Astrocyte (in vitro differentiated cells and primary cell): ENCODE measurements at places on chromosomes 6 and 20. TPM values are rescaled to one million over a fixed set of nuclear protein-coding genes. Genes with fewer than 3 reads are reported as not detected.

DNA sequence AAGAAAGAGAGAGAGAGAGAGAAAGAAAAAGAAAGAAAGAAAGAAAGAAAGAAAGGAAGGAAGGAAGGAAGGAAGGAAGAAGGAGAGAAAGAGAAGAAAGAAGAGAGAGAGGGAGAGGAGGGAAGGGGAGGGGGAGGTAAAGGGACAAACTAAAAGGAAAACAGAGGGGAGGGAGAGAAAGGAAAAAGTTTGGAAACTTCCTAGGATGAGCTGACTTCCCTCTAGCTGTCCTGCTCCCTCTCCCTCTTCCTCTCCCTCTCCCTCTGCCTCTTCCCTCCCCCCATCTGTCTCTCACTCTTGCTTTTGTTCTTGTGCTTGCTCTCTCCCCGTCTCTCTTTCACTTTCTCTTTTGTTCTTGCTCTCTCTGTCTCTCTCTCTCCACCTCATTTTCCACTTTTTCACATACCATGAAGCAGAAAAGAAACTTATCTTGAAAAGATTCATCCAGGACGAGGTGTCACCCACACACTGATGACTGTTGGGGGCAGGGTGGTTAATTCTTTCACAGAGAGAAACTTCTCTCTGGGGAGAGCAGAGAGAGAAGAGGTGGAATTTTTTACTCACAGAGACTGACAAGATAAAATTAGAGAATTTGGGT lies 56.4 kb upstream of the DUSP22 start:
- H3K36me3 ChIP-seq = no peaks in the 10 kb centered on the region
- H3K4me1 ChIP-seq = no peaks in the 10 kb centered on the region
- H3K27me3 ChIP-seq = no peaks in the 10 kb centered on the region
- peak; percentile 35 for DNase-seq
- no peak overlapping the region for H3K4me3 ChIP-seq

The SLC35D3 gene
- total RNA-seq = not detected in 2 replicates

- no peaks in the 10 kb centered on the region for H3K27me3 ChIP-seq
- H3K4me1 ChIP-seq = peaks cover 3% of the 10 kb centered on the region
- DNase-seq = no peak
- no peaks in the 10 kb centered on the region for H3K36me3 ChIP-seq
- no peak overlapping the region for H3K4me3 ChIP-seq
These were observed 29.9 kb upstream of the PLCB4 start for GRCh38 chr20:9038791-9039535.

GRCh38 chr6:98215531-98215930 lies 618.8 kb upstream of the POU3F2 start:
- H3K36me3 ChIP-seq = no peaks in the 10 kb centered on the region
- H3K27ac ChIP-seq = no peak overlapping the region
- H3K4me1 ChIP-seq = no peaks in the 10 kb centered on the region
- no peaks in the 10 kb centered on the region for H3K27me3 ChIP-seq
- H3K4me3 ChIP-seq = no peak overlapping the region
- DNase-seq = no peak

GRCh38 chr6:151514000-151514730 lies 20.3 kb downstream of the CCDC170 start:
- H3K27ac ChIP-seq = no peak overlapping the region
- H3K27me3 ChIP-seq = no peaks in the 10 kb centered on the region
- H3K36me3 ChIP-seq = no peaks in the 10 kb centered on the region
- DNase-seq = no peak
- H3K4me1 ChIP-seq = no peaks in the 10 kb centered on the region

GRCh38 chr20:43452404-43453126 lies 5.1 kb upstream of the SRSF6 start:
- H3K4me3 ChIP-seq = no peak overlapping the region
- DNase-seq = no peak
- H3K4me1 ChIP-seq = peaks cover 6% of the 10 kb centered on the region
- H3K27me3 ChIP-seq = peaks cover 13% of the 10 kb centered on the region

DNA sequence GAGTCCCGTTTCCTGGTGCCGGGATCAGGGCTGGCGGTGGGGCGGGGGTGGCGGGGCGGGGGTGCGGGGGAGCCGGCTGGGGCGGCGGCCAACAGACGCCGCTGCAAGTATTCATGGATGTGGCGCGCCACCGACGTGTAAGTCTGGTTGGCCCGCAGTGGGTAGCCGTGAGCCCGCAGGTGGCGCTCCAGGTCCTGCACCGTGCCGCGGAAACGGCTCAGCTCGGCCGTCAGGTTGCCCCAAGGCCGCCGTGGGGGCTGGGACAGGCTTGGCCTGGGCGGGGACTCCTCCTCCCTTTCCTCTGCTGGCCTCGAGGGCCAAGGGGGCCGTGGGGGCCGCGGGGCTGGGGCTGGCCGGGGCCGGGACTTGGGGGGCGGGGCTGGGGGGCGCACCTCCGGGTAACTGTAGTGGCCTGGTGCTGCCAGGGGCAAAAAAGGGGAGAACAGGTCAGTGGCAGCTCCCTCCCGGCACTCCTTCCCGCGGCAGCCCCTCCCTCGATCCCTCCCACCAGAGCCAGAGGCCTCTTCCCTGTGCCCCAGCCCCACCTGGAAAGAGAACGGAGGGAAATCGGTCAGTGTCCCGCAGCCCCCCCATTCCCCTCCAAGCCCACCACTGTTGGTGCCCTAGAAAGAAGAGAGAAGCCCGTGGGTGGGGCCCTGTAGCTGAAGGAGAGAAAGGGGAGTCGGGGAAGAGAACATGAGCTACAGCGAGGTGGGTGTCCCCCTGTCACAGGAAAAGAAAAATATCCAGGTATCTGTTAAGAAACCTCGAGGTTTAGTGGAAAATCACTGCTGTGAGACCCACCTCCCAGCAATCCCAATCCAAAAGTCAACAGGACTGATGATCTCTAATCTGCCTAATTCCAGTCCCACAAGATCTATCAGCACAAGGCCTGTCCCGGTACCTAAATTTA lies 21.3 kb downstream of the TNXB start:
- peaks cover 23% of the 10 kb centered on the region for H3K4me1 ChIP-seq
- no peak for DNase-seq
- H3K36me3 ChIP-seq = no peaks in the 10 kb centered on the region
- H3K27ac ChIP-seq = no peak overlapping the region

DNA sequence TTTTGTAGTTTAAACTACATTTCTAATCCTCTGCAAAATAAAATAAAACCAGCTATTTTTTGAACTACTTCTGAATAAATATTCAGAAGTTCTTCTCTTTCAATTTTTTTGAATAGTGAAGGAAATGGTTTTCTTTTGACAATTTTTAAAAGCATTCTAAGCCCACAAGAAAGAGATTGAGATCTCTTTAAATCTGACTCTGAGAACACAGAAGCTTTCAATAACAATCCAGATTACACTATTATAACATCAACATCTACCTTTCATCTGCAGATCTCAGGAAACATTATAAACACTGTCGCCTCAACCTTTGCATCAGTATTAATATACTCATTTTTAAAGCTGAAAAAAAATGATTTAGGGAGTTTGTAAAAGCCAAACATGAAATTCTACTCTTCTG lies 247.5 kb upstream of the PREP start:
- no peak for DNase-seq
- no peak overlapping the region for H3K27ac ChIP-seq
- H3K4me1 ChIP-seq = no peaks in the 10 kb centered on the region

DNA sequence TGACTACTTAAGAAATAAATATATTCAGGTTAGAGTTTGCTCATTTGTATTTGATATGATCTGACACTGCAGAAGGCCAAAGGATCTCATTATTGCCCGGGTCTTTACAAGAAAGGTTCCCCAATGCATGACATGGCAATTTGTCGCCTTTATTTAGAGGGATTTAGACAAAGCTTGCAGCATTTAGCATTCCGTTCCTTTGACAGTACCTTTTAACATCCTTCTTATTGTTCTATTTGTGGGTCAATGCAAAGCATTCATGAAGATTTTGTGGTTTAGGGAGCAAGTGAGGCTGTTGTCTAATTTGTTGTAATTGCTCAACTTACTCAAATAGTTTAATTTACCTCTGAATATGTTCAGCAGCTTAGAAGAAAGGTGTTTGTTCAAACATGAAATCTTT lies 230.8 kb upstream of the FLRT3 start:
- DNase-seq = peak; percentile 7
- no peaks in the 10 kb centered on the region for H3K4me1 ChIP-seq
- H3K27me3 ChIP-seq = no peaks in the 10 kb centered on the region
- no peaks in the 10 kb centered on the region for H3K36me3 ChIP-seq
- H3K4me3 ChIP-seq = no peak overlapping the region

- peaks cover 6% of the 10 kb centered on the region for H3K4me1 ChIP-seq
- peaks cover 11% of the 10 kb centered on the region for H3K27me3 ChIP-seq
- no peaks in the 10 kb centered on the region for H3K36me3 ChIP-seq
These were observed 27.9 kb downstream of the SLCO4A1 start for GRCh38 chr20:62670156-62670555.

- DNase-seq = peak; percentile 6
- no peaks in the 10 kb centered on the region for H3K36me3 ChIP-seq
- H3K4me3 ChIP-seq = peak overlapping the region; percentile 40
- peaks cover 90% of the 10 kb centered on the region for H3K27me3 ChIP-seq
- H3K27ac ChIP-seq = no peak overlapping the region
- H3K4me1 ChIP-seq = peaks cover 11% of the 10 kb centered on the region
These were observed 507 bp upstream of the VGLL2 start for GRCh38 chr6:117264692-117265409.

The TFEB gene
- total RNA-seq = 3.9 and 4.7 TPM in 2 replicates

- H3K4me1 ChIP-seq = peaks cover 6% of the 10 kb centered on the region
- no peaks in the 10 kb centered on the region for H3K27me3 ChIP-seq
- no peak overlapping the region for H3K4me3 ChIP-seq
- no peak overlapping the region for H3K27ac ChIP-seq
These were observed 25.6 kb downstream of the SNX9 start for GRCh38 chr6:157848693-157849092.

DNA sequence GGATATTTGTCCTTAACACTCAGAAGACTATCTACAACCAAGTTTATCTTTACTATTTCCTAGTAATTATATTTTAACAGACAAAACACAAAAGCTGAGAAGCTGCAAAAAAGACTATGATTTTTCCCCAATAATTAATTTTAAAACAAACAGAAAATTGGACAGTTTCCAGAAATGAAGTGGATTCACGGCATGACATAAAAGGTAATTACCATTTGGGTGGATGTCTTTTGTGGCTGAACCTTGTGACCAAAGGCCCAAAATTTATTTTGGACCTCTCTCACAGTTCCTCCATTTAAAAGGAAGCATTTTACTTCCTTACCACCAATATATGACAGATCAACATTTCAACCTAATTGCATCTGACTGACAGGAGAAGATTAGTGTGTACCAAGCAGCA lies 90.2 kb downstream of the GMDS start:
- H3K27ac ChIP-seq = no peak overlapping the region
- H3K4me1 ChIP-seq = peaks cover 7% of the 10 kb centered on the region
- no peaks in the 10 kb centered on the region for H3K36me3 ChIP-seq
- DNase-seq = no peak
- no peak overlapping the region for H3K4me3 ChIP-seq

DNA sequence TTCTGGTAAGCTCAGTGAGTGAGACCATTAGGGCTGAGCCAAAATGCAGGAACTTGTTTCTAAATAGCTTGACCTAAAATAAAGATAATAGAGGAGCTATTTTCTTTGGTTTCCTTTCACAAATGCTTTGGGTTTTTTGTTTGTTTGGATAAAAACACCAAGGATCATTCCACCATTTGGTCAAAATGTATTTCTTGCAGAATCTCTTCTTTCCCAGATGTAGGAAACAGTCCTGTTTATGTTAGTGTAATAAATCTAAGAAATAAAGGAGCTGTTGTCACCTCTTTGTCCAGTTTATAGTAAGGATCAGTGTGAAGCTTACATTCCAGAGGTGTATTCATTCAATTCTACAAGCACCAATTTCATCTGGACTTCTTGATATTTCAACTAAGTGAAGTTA lies 297.8 kb downstream of the GJA1 start:
- peak; percentile 48 for DNase-seq
- no peaks in the 10 kb centered on the region for H3K36me3 ChIP-seq
- H3K4me1 ChIP-seq = no peaks in the 10 kb centered on the region
- no peak overlapping the region for H3K4me3 ChIP-seq

DNA sequence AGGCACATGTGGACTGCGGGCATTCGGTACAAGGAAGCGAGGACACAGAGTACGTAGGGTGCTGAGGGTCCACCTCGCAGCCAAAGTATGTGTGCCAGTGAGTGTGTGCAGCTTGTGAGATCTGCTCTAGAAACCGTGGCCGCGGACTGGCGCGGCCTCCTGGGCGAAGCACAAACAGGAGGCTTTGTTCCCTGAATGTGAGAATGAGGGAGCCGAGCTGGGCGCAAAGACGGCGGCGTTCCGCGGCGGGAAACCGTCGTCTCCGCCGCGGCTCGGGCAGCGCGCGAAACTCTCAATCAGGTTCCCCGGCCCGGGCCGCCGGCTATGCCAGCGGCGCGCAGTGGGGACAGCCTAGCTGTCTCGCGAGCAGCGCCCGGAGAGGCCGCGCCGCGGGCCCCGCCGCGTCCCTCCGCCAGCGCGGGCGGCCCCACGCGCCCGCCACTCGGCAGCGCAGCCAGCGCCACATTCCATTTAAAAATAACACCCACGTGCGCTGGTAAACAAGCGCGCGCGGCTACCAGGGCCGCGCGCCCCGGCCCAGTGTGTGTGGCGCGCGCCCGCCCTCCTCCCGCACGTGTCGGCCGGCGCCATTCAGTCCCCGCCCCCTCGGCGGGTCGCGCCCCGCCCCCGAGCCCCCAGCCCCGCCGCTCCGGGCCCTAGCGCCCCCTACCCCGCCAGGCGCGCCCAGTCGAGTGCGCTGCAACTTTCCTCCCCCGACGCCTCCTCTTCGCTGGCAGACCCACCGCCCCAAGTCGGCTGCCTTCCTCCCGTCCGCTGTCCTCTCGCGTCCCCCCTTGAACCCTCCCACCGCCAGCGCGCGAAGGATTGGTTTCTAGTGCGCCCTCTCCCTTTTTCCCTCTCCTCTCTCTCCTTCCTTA lies 3.0 kb upstream of the FOXO3 start:
- H3K4me3 ChIP-seq = peak overlapping the region; percentile 85
- H3K27me3 ChIP-seq = peaks cover 14% of the 10 kb centered on the region
- peaks cover 12% of the 10 kb centered on the region for H3K4me1 ChIP-seq

- peaks cover 5% of the 10 kb centered on the region for H3K27me3 ChIP-seq
- no peak for DNase-seq
- peak overlapping the region; percentile 93 for H3K4me3 ChIP-seq
- H3K36me3 ChIP-seq = no peaks in the 10 kb centered on the region
These were observed 486 bp downstream of the FKBP1A start for GRCh38 chr20:1392443-1392692.

DNA sequence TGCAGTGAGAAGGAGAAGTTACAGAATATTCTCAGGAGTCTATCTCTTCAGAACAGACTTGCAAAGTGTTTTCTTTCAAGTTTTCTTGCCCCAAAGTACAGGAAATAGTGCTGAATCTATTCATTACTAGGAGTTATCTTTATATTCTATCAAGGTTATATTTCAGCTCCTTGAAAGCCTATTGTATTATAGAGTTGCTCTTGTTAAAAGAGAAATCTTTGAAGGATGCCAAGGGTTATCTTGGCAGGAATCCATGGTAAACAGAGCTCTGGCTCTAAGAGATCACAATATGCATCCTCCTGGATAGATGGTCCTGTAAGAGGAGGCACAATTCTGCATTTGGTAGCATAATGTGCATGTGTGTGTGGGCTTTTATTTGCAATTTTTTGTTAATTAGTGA lies 21.2 kb upstream of the SNRPB2 start:
- H3K4me3 ChIP-seq = no peak overlapping the region
- no peak overlapping the region for H3K27ac ChIP-seq
- H3K36me3 ChIP-seq = no peaks in the 10 kb centered on the region
- no peaks in the 10 kb centered on the region for H3K4me1 ChIP-seq

The PSORS1C1 gene
- 8.8 and 9.2 TPM in 2 replicates for total RNA-seq

GRCh38 chr20:63945921-63946920 lies 10.0 kb downstream of the UCKL1 start:
- H3K36me3 ChIP-seq = peaks cover 3% of the 10 kb centered on the region
- no peak overlapping the region for H3K27ac ChIP-seq
- H3K4me1 ChIP-seq = peaks cover 18% of the 10 kb centered on the region

The LINC00237 gene
- total RNA-seq = not detected in 2 replicates
